DMS53 (cell line): ENCODE measurements at places on chromosomes 1 and 21.

DNA sequence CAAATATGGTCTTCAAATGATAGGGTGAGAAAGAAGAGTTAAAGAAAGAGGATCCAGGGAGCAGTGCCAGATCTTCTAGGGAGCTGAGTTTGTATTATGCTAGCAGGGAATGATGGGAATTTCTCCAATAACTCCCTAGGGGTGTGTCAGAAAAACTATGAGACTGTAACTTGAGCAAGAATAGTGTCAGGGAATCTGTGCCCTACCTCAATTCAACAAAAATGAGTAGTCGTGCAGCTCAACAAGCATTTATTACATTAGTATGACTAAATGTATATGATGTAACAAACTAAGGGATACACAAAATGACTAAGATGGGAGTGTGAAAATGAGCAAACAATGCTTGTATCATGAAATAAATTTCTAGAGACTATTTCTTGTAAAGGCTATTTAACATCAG lies 24.2 kb downstream of the SPAG17 start:
- no peak for DNase-seq

- no peak for DNase-seq
Observed at GRCh38 chr1:8746554-8746953, 70.9 kb downstream of the RERE start.

GRCh38 chr21:36861595-36862323 lies 104.7 kb downstream of the HLCS start:
- DNase-seq = no peak

DNA sequence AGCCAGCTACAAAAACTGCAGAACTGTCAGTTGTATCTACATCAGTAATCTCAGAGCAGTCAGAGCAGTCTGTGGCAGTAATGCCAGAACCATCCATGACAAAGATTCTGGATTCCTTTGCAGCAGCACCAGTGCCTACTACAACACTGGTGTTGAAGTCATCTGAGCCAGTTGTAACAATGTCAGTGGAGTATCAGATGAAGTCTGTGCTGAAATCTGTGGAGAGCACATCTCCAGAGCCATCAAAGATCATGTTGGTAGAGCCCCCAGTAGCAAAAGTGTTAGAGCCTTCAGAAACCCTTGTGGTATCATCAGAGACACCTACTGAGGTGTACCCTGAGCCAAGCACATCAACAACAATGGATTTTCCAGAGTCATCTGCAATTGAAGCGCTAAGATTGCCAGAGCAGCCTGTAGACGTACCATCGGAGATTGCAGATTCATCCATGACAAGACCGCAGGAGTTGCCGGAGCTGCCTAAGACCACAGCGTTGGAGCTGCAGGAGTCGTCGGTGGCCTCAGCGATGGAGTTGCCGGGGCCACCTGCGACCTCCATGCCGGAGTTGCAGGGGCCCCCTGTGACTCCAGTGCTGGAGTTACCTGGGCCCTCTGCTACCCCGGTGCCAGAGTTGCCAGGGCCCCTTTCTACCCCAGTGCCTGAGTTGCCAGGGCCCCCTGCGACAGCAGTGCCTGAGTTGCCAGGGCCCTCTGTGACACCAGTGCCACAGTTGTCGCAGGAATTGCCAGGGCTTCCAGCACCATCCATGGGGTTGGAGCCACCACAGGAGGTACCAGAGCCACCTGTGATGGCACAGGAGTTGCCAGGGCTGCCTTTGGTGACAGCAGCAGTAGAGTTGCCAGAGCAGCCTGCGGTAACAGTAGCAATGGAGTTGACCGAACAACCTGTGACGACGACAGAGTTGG lies 7.3 kb downstream of the SON start:
- no peak for DNase-seq

GRCh38 chr1:77672374-77672773 lies 10.1 kb downstream of the ZZZ3 start:
- DNase-seq = no peak

- DNase-seq = peak; percentile 63
Observed at GRCh38 chr1:154344977-154345837, 19.9 kb downstream of the ATP8B2 start.

DNA sequence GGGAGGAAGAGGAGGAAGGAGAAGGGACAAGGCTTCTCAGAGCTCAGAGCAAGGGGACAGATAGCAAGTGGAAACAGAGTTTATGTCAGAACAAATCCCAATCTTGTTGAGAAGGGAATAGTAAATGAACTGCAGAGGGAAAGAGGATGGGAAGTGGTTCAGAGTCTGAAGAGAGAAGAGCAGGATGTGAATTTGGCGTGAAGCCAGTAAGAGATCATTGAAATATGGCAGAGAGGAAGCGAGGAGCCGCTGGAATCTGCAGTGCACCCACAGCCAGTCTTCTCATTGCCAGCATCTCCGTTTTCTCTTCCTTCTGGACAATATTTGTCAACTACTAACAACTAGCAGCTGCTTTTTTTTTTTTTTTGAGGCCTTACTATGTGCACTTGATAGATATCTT lies 19.1 kb downstream of the OLFML3 start:
- DNase-seq = peak; percentile 47

- no peak for DNase-seq
Observed at GRCh38 chr1:33624261-33624990, 152.0 kb downstream of the ZSCAN20 start.

DNA sequence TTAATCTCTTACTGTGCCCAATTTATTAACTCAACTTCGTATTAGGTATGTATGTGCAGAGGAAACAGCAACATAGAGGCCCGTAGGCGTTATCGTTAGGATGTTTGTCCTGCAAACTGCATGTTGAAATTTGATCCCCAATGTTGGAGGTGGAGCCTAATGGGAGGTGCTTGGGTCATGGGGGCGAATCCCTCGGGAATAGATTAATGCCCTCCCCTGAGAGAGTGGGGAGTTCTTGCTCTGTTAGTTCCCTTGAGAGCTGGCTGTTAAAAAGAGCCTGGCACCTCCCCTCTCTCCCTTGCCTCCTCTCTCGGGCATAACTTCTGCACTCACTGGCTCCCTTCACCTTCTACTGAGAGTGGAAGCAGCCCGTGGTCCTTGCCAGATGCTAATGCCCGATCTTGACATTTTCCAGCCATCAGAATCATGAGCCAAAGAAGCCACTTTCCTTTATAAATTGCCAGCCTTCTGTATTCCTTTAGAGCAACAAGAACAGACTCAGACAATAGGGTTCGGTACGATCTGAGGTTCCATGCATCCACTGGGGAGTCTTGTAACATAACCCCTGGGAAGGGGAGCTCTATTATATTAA lies 149.0 kb upstream of the RAB4A start:
- DNase-seq = no peak

- peak; percentile 79 for DNase-seq
Observed at GRCh38 chr1:24830680-24831272, 85.5 kb downstream of the CLIC4 start.

DNA sequence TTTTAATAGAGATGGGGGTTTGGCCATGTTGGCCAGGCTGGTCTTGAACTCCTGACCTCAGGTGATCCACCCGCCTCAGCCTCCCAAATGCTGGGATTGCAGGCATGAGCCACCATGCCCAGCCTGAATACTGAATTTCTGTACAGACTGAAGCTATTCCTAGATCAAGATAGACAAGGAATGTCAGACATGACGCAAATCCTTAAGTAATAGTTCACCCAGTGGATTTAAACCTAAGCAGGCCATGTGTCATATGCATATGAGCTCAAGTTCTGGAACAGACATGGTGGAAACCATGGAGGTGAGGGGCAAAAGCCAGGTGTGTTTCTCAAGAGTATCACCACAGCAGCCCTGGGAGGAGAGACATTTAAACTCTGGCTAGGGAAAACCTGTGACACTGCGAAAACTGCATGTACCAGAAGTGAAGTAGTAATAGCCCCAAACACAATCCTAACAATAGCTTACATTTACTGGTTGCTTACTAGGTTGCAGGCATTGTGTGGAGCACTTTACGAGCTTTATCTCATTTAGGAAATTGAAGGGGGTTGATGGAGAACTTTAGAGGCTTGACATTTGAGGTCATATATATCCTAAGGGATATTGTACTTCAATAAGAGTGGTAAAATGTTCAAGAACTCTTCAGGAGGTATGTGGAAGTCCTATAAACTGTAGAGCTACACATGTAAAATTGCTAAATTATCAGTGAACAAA lies 31.7 kb upstream of the MAN1A2 start:
- DNase-seq = no peak

DNA sequence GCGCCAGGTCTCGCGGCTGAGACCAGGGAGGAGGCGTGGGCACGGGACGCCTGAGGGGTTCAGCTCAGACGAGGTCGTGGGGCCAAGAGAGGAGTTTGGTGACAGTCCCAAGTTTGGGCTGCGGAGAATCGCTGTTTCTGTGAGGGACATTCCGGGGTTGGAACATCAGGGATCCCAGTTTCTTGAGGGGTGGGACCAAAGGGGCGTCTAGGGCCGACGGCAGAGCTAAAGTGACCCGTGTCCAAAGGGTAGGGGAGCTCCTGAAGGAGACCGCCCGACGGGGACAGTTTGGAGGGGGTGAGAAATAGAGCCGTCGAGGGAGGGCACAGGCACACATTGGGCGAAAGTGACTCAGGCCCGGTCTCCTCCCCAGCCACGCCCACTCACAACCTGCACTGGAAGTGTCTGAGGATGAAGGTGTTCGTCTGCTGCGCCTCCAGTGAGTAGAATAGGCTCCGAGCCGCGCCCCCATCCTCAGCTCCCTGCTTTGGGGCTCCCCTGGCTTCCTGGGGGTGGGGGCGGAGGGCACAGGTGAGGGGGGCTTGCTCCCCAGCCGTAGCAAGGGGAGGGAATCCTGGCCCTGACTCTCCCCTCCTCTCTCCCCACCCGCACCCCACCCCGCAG lies 7.0 kb downstream of the EFNA3 start:
- DNase-seq = peak; percentile 83
